Activated naive CD4-positive, alpha-beta T cell treated with anti-CD3 and anti-CD28 coated beads, Interleukin-2, amount 50 U/mL, for 16 hours (primary cell): ENCODE measurements at places on chromosomes 3 and 15.

- DNase-seq: no peak
These were observed 68.9 kb upstream of the PCSK6 start for GRCh38 chr15:101558221-101558941.

GRCh38 chr3:34582055-34582454, 783.6 kb downstream of the PDCD6IP start:
- DNase-seq: no peak

DNA sequence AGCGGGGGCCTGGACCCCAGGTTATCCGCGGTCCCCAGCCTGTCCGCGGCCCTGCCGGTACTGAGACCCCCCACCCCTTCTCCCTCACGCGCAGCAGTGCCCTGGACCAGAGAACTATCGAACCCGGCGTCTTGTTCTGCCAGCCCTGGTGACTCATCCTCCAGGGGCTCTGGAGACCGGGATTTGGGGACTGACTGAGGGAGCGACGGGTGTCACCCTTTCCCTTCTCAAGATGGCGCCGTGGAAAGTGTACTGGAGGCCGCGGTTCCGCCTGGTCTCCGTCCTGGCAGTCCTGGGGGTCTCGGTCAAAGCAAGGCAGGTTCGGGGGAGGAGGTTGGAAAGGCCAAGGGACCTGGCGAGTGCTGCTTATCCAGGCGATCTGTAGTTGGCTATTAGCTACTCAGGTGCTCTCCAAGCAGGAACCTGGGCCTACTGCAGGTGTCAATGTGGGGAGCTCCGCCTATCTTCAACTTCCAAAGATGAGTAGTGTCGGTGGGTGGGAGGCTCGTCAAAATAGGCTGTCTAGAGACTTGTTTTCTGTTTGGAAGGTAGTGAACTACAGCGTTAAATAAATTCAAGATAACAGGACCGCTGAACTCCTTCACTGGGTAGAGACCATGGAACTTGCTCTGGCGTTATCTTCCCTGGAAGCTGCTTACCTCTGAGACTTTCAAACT, 790 bp downstream of the RAB5A start:
- peak; percentile 50 for DNase-seq

DNA sequence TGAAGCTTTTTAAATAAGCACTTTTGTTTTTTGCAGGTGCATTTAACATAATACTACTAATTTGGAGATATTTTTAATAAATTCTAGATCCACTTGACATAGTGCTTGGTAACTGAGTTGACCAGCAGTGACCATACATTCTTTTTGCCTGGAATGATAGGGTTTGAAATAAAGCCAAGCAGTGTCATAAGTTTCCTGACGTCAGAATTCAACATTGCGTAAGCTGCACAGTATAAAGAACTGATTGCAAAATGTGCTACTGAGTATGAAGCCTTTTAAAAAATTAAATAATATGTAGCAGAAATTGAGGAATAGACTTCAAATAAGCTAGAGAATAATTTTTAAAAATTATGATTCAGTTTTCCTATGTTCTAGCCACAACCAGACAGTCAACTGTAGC, 454.6 kb upstream of the ARPP21 start:
- no peak for DNase-seq

- no peak for DNase-seq
These were observed 124.1 kb downstream of the DGKG start for GRCh38 chr3:186237915-186238314.
